ENCODE measurements at places on chromosomes 7 and 10. TPM values are rescaled to one million over a fixed set of nuclear protein-coding genes. Genes with fewer than 3 reads are reported as not detected.

DNA sequence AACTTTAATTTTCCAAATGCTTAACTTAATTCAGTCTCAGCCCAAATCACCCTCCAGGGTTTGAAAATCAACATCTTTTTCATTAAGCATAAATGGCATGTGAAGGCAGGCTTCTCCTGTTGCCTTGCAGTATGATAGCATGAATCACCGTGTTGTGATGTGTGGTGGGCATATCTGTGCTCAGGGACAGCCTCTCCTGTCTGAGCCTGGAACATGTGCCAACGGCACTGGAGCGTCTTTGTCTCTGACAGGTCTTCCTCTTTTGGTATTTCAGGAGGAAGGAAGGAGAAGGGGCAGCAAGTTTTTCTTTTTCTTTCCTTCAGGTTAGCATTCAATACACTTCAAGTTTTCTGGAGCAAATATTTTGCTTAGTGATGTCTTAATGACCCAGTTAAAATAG lies 57.6 kb downstream of the LRGUK start:
- DNase-seq = no peak

DNA sequence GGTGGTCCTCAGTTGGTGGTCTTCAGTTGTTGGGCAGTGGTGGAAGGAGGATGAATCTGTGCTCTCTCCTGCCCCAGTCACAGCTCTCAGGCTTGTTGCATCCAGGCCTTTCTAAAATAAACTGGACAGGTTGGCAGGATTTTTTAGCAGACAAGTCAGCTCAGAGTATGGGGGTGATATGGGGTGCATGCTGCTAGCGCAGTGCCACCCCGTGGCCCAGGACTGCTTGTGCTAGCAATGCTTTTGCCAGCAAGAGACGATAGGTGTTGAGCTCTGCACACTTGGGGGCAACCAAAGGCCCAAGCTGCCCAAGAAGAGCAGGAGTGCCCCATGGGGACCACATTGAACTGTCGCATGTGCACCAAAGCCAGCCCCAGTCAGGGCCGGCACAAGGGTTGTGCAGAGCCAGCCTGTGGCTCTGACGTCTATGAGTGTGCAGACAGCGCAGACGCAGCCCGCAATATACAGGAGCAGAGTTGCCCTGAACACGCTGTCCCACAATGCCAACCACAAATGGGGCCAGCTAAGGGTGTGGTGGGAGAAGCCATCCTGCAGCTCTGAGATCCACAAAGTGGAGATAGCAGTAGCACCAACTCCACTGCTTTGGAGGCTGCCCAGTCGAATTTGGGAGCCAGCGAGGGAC lies 49.8 kb upstream of the PDSS1 start:
- DNase-seq = no peak

DNA sequence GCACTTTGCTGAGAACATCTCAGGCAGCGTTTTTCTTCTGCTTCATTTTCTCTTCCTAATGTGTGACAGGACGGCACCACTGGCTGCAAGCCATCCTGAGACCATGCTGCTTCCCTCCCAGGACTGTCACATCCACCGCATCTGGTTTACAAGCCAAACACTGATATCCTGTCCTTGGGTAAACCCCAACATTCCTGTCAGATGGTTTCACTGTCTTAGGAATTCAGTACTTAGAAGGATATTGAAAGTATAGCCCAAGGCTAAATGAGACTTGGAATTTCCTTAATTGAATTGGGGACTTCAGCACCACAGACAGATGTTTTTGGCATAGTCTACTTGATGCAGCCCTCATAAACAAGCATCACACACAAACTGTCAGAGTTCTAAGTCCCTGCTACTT lies 74.2 kb upstream of the PLXNA4 start:
- DNase-seq = no peak

DNA sequence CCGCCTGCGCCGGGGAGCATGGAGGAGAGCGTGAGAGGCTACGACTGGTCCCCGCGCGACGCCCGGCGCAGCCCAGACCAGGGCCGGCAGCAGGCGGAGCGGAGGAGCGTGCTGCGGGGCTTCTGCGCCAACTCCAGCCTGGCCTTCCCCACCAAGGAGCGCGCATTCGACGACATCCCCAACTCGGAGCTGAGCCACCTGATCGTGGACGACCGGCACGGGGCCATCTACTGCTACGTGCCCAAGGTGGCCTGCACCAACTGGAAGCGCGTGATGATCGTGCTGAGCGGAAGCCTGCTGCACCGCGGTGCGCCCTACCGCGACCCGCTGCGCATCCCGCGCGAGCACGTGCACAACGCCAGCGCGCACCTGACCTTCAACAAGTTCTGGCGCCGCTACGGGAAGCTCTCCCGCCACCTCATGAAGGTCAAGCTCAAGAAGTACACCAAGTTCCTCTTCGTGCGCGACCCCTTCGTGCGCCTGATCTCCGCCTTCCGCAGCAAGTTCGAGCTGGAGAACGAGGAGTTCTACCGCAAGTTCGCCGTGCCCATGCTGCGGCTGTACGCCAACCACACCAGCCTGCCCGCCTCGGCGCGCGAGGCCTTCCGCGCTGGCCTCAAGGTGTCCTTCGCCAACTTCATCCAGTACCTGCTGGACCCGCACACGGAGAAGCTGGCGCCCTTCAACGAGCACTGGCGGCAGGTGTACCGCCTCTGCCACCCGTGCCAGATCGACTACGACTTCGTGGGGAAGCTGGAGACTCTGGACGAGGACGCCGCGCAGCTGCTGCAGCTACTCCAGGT lies 29.7 kb downstream of the CHST12 start:
- DNase-seq = no peak

Gene KCND2
- 1.9 TPM for polyA plus RNA-seq

DNA sequence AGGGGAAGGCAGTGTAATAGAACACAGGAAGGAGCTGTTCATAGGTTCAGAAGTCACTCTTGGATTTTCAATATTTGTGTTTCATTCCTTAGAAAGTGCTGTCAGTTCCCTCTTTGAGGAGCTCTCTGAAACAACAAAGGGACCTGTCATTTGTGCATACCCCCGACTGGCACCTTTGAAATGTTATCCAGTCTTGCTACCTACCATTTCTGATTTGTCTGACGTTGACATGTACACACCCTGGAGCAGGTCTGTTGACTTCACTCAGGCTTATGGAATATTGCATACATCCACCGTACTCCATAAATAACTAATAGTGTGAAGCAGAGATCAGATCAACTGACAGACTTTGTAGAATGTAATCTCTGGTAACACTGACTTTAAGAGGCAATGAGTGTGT lies 189.8 kb downstream of the DPP6 start:
- no peak for DNase-seq

GRCh38 chr7:45982907-45983719 lies 62.0 kb upstream of the IGFBP3 start:
- no peak for DNase-seq

DNA sequence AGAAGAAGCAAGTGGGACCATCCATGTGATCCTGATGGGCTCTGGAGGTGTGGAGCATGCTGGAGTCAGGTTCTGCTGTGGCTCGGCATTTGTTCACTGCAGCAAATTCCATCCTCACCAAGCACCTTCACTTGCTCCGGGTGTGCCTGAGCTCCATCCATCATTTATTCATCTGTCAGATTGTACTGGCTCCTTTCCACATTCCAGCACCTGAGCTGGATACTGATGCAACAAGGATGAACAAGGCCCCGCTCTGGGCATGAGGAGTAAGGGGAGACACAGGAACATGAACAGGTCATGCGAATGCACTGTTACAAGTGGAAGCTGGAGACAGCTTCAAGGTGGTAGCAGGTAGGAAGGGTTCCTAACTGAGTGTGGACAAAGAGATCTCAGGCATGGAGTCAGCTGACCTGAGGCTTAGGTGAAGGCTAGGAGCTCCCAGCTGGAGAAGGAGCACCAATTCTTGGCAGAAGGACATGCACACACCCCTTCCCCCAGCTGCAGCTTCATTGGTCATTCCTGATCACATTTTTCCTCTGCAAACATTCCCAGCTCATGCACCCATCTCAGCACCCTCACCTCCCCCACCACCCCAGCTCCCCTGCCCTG lies 133.7 kb upstream of the ZMIZ1 start:
- DNase-seq = no peak

DNA sequence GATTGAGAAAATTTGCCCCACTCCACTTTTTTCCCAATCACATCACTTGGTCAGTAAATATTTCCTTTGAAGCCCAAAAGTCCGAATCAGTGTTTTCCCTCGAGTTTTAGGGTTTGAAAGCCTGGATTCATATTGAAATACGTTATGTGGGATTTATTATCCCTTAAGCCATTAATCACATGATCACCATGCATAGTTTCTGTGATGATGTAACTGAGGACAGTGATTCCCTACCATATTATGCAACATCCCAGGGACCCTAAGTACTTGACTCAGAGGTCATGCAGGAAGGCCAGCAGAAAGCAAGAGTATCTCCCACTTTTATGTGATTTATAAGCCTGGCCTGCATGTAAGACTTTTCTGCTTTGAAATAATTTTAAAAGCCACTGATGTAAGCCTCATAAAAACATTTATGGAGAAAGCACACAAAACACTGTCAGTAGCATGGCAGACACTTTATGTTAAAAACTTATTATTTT lies 630.6 kb upstream of the ZWINT start:
- no peak for DNase-seq

Gene MRLN
- 0.44 TPM for polyA plus RNA-seq

DNA sequence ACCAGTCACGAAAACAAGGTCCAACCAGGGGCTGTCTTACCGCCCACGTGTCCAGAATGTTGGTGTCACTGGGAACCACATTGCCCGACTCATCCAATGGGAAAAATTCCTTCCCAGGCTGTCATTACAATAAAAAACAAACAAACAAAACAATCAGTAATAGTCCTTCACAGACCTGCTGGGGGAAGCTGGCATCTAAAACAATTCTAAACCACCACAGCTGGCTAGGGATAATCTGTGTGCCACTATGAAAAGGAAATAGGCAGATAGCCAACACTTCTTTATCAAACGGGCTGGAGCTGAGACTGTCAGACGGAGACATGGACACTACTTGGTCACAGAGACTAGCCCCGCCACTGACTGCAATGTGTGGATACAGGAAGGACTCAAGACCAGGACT lies 9.2 kb downstream of the AKR1B1 start:
- no peak for DNase-seq

Data from left renal cortex interstitium (tissue), 4 donors.